NB4 (cell line): ENCODE measurements at places on chromosomes 6 and 20.

- DNase-seq = no peak
Measured at GRCh38 chr6:14286634-14287428, 169.3 kb downstream of the CD83 start.

DNA sequence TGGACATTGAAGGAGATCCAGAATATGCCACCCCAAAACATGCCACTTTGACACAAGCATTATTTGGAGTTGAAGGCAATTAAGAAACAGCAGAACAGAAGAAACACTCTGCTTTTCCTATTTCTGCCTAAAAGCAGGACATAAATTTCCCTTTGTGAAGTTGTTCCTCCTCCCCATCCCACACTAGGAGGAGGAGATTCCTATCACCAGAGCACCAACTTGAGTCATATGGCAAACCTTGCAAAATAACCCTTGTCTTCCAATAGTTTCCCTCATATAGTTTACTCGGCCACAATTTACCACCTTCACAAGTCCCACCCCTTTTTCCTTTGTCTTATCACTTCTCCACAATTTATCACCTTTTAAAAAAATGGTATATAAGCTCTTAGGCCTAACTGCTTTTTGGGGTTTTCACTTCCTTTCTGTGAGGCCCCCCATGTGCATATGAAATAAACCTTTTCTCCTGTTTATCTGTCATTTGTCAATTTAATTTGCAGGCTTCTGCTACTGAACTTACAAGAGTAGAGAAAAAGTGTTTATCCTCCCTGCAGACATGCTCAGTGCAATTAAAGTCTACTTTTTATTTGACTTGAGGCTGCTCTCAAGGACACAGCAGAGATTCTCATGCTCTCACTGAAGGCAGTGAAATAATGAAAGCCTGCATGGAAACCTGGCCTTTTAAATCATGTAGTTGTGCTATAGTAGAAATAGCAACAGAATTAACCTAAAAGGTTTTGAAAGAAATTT lies 2.8 kb upstream of the RAB23 start:
- DNase-seq = no peak

DNA sequence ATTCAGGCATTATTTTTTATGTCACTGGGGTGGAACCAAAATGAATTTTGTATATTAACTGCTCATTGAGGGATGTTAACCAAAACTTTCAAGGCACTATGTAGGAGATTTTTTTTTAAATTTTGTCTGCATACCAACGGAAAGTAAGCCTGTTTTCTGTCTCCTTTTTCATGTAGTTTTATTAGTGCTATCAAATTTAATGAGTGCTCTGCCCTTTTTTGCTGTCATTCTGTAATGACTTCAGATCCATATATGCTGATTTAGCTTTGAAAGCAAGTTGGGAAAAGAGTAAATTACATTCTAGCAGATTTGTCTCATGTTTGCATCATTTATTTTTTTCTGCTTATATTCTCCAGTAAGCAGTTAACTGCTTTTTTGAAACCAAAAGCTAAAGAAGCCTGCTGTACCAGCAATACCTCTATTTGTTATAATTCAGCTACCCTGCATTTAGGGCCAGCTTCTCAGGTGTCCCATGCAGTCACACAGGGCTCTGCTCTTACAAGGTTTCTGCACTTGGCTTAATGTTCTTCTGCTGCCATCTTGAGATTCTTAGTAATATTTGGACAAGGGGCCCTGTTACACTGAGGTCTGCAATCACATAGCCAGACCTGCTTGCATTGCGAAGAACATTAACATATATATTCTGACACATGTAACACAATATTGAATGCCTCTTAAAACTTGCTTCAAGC lies 429.0 kb downstream of the UTRN start:
- DNase-seq = no peak

GRCh38 chr20:33158637-33159385 lies 9.1 kb upstream of the BPIFA2 start:
- DNase-seq = no peak
